SJCRH30 (cell line): ENCODE measurements at places on chromosomes 5 and 9. TPM values are rescaled to one million over a fixed set of nuclear protein-coding genes. Genes with fewer than 3 reads are reported as not detected.

DNA sequence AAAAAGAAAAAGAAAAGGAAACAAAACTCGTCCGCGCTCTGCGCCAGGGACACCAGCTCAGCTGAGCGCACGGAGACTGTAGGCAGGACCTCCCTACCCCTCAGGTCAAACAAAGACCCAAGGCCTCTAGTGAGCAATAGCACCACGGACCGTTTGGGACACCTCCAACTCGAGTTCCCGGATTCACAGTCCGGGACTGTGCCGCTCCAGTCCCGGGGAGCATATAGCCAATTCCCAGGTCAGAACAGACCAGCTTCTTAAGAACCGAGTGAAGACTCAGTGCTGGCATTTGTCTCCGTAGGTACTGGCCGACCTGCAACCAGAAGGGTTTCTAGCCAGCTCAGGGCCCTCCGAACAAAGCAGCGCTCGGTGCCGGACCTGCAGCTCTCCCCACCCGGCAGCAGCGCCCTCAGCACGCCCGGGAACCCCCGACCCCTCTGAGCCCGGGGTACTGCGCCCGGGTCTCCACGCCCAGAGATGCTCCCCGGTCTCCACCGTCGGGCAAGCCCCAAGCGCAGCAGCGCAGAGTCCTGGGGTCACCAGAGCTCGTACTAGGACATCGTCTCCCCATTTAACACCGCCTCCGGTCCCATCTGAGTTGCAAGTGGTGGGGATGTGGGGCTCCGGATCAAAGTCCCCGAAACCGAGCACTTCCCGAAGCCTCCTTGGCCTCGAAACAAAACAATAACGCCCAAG is 591 bp downstream of the ABCA1 start:
- no peak for DNase-seq

- no peak for DNase-seq
These were observed 382.3 kb downstream of the ACTL7B start for GRCh38 chr9:108473209-108474112.

GRCh38 chr9:97907046-97907445 is 15.3 kb downstream of the TRMO start:
- DNase-seq = no peak

DNA sequence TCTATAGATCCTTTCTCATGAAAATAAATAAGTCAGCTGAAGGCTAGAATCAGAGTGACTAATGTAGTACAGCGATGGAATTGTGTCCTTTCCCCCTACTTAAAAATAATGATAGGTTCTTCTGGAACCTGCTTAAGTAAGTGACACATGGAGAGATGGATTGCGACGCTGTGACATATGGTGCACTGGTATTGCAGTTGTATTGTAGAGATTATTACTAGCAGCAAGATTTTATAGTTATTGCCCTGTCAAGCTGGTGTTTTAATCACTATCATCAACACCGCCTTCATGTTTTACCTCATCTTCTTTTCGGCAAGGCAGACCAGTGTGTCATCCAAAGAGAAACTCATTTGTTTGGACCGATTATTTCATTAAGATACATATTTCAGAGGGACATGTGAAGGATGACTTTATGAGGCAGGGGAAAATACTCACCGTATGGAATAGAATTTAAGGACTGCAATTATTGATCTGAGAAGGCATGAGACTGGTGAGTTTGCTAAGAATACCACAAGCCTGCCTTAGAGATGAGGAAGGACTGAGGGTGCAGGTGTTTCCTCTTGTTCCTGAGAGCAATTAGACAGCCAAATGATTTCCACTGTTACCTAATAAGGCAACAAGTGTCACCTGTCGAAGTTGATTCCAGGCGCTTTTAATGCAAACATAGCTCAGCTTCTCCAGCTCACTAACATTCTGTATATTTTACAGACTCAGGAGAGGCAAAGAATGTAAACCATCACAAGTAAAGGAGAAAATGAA is 1855.5 kb downstream of the MAT2B start:
- no peak for DNase-seq

DNA sequence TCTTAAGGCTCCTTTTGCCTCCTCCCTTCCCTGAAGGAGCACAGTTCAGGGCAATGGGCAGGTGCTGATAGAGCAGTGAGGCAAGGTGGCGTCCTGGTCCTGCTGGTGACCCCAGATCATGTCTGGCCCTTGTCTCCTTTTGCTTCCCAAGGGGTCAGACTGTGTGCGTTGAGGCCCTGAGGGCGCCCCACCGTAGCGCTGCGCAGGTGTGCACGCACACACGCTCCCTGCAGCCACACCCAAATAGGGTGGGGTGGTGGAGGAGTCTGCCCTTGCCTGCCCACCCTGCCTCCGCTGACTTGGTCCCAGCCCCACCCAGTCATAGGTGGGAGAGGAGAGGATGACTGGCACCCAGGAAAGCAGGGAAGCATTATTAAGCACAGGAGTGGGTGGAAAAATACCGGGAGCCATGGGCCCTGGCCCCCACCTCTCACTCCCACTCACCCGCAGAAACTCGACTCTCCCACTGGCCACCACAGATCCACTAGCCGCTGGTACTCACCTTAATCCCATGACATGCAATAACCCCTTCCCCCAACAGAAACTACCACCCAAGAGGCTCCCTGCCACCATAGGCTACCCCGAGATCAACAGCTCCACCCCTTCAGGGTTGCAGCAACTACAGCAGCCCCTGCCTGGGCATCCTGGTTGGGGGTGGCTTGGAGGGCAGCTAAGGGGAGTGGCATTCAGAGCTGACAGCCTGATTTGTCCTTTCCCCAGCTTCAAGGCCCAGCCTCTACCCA is 16.7 kb downstream of the PDLIM4 start:
- no peak for DNase-seq

DNA sequence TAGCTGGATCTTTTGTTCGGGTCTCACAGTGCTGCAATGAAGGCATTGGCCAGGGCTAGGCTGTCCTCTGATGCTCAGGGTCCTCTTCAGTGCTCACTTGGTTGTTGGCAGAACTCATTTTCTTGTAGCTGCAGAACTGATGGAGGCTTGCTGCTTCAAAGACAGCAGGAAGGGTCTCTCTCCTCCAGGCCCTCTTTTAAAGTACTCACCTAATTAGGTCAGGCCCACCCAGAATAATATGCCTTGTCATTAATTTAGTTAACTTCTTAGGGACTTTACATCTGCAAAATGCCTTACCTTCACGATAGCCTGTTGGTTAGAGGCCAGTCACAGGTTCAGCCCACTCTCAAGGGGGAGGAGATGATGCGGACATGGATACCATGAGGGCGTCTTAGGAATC is 114.7 kb downstream of the FBXL7 start:
- DNase-seq = no peak

The MOB3B gene
- 0.25 and 0.34 TPM in 2 replicates for total RNA-seq
